Mucosa of gallbladder (tissue), 1 donor: ENCODE measurements at places on chromosomes 6 and 20.

DNA sequence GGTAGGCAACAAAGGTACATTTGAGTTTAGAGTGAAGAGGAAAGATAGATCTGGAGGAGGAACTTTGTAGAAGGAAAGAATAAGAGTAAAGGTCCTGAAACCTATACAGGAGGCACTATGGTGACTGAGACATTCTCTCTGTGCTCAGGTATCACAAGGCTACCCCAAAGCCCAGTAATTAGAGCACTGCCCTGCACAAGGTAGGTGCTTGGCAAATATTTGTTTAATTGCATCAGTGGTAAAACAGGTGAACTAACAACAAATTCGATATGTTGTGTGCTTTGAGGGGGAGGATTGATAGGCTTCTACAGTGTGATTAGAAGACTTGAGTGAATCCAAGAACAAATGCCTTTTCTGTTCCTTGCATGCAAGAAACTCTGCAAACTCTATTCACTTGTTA lies 6.8 kb upstream of the TSHZ2 start:
- no peak for DNase-seq

DNA sequence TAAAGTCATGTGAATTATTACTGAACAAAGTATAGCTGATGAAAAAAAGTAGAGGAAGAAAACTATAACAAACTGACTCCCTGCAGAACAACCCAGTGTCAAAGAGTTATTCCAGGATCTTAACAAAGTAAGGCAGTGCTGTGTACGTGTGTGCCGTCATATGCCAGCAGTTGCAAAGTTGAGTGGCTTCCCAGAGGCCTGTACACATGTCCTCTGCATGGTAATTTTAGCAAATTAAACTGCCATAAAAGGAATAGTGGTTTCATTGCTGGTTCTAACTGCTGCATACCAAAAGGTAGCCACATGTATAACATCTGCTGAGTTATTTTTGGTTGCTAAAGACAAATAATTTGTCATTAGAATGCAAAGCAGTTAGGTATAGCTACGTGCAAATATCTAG lies 44.8 kb downstream of the RIPOR2 start:
- DNase-seq: no peak

GRCh38 chr6:162055365-162055764 lies 672.2 kb downstream of the PRKN start:
- DNase-seq: no peak

- DNase-seq: no peak
These were observed 27.9 kb upstream of the PLCB4 start for GRCh38 chr20:9040863-9041524.

GRCh38 chr6:5998711-5999687 lies 7.7 kb downstream of the NRN1 start:
- no peak for DNase-seq

DNA sequence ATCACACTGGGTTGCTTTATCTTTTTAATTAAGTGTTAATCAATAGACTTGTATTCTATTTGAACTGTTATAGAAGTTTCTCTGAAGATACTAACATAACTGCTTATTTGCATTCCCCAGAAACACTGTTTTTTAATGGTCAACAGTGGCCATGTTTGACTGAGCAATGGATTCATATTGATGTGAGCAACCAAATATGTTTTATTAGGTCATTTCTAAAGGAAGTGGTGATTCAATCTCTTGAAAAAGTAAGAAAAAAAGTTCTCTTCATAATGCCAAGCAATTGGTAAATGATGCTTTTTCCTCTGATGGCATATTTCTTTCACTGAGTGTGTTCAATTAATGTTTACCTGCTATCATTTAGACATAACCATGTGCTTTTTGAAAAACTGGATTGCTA lies 593.0 kb upstream of the CITED2 start:
- no peak for DNase-seq

- no peak for DNase-seq
These were observed 38.1 kb upstream of the UST start for GRCh38 chr6:148708707-148709106.

DNA sequence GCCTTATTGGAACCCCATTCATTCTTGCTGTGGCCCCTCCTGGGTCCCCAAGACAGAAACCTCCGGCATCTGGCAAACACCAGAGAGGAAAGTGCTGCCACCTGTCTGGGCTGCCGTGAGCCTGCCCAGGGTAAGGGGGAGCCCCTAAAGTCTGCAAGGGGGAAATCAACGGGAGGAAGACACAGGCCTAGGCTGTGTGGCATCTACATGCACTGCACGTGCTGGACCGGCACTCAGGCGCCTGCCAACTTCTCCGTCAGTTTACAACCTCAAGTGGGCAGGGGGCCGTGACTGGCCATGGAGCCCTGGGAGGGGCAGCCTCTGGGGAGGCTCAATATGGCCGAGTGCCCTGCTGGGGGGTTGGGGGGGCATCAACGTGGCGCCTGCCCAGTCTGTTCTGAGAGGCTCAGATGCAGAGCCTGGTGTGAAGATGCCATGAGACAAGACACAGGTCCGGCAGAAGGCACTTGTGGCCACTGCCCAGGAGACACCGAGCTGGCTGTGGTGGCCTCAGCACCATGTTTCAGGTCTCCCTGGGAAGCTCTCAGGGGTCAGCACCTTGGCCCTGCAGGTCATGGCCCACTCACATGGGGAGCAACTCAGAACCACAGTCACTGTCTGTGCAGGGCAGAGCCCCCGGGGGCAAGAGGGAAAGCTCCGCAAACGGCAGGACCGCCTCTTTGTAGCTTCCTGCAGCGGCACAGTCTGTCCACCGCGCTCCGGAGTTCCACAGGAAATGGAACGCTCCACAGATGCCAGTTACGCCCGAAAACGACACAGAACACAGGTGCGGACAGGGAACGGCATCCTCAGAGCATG lies 8.4 kb downstream of the UCKL1 start:
- no peak for DNase-seq

DNA sequence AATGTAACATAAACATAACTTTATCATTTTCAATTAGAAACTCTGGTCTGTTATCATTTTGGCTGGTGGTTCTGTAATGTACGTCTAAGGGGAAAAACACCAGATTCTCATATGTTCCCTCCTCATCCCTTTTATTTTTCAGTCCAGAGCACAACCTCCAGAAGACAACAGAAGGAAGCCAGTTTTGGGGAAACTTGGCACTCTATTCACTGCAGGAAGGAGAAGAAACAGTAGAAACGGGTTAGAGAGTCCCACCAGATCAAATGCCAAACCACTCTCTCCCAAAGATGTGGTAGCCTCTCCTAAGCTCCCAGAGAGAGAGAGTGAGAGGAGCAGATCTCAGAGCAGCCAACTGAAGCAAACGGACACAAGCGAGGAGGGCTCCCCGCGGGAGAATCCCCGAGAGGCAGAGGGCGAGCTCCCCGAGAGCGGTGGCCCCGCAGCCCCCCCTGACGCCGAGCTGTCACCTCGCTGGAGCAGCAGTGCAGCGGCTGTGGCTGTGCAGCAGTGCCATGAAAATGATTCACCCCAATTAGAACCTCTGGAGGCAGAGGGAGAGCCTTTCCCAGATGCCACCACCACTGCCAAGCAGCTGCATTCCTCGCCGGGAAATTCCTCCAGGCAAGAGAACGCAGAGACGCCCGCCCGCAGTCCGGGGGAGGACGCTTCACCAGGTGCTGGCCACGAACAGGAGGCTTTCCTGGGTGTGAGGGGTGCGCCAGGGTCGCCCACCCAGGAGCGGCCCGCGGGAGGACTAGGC lies 117.8 kb downstream of the RTN4IP1 start:
- no peak for DNase-seq

DNA sequence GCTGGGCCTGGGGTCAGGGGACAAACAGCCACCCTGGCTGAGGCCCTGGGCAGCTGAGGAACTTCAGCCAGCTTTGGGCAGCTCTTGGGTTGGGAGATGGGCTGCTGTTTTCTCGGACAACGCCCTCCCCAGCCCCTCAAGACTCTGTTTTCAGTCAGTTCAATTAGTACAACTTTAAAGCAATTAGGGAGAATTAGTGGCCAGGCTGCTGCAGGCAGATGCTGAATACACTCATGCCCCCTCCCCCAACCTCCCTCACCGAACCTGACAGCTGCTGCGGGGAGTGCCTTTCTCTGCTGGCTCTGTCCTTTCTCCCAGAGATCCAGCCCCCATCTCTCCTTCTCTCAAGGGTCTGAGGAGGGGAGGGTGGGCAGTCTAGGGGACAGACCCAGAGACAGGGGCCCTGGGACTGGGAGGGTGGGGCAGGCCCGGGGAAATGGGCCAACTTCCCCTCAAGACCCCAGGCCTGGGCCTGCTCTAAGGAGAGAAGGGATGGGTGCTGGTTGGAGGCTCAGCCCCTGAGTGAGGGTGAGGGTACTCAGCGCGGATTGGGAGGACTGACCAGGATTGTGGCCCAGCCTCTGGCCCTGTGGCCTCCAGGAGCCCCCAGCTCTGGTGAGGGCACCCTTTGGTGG lies 17.8 kb upstream of the MYT1 start:
- DNase-seq: no peak

DNA sequence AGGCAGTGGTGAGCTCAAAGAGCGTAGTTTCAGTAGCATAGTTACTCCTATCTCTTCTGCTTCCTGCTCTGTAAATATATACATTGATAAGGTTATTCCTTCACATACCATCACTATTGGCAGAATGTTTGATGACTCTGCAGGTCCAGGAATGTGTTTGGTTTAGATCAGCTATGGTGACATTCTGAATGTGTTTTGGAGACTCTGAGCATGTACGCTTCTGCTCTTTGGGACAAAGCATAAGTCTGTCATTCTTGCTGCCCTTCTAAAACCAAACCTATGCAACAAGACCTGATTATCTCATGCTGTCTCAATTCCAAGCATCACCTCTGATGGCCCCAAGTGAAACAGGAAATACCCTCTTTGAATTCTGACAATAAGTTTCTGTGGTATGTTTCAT lies 1074.3 kb downstream of the KIF16B start:
- DNase-seq: no peak

DNA sequence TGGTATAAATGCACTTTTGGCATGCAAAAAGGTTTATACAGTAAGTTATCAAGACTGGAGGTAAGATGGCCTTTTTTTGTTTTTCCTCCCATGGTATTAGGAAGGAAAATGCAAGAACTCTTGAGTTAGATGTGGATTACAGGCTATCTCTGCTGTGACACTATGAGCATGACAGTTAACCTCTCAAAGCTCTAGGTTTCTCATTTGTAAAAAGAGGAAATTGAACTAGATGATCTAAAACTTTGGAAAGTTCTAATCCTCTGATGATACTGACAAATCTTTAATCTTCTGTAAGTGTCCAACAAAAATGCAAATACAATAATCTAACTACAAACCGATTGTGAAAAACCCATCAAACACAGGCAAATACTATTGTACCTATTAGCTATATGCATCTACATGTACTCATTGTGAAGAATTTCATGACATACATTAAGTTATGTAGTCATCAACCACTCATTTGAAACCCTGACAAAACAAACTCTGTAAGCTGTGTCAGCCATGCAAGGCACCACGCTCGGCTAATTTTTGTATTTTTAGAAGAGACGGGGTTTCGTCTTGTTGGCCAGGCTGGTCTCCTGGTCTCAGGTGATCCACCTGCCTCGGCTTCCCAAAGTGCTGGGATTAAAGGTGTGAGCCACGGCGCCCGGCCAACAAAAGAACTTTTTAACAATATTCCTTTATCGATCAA lies 4.2 kb downstream of the CDK19 start:
- DNase-seq: no peak

- DNase-seq: peak; percentile 34
These were observed 49.5 kb downstream of the TOX2 start for GRCh38 chr20:43963872-43964791.

GRCh38 chr6:67802771-67803170 lies 832.3 kb upstream of the ADGRB3 start:
- no peak for DNase-seq

DNA sequence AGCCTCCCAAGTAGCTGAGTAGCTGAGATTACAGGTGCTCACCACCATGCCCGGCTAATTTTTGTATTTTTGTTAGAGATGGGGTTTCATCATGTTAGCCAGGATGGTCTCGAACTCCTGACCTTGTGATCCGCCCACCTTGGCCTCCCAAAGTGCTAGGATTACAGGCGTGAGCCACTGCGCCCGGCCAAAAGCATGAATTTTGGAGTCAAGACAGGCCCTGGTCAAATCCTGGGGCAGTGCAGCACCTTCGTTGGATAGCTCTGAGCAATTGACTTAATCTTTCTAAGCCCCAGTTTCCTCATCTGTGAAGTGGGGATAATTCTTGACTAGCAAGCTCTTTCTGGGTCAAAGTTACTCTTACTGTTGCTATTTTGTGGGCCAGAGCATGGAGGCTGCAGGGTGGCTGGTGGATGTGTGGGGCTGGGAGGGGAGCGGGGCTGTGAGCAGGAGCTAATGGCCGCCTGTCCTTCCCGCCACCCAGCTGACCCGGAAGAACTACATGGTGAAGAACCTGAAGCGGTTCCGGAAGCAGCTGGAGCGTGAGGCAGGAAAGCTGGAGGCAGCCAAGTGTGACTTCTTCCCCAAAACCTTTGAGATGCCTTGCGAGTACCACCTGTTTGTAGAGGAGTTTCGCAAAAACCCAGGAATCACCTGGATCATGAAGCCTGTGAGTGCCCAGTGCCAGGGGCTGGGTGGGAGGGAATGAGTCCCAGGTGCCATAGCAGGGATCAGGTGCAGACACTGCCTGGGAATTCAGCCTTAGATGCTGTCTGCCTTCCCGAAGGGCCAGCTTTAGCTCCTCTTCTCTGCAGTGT lies 39.0 kb downstream of the TTLL9 start:
- DNase-seq: no peak

DNA sequence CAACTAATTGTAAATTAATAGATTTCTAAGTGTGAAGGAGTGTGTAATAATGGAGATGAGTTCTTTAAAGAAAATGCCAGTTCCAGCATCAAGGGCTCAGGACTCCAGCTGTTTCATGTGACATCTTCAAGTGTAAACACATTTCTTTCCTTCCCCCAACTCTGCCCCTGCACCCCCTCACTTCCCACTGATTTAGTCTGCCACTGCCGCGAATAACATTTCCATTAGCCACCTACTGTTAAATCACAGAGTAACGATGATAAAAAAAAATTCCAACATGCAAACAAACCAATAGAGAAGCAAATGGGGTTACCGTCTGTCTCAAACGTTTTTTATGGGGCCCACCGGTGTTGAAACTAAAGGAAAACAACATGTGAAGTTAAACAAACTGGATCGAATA lies 414.3 kb downstream of the SAMD5 start:
- DNase-seq: no peak

DNA sequence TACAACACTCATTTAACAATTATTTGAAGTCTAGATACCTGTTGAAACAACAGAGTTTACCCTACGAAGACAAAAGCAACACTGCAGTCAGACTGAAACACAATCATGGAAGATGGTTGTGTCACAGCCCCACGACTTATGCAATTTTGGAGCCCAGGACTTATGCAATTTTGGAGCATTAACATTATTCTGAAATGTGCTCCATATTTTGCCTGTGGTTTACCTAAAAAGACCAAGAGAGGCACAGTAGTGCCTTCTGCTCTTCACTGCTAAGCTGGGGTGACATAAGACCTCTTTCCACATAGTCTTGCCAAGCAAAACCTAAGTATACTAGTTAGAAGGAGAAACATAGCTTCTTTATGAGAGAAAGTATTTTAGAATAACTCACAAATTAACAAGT lies 216.5 kb downstream of the PTPRK start:
- no peak for DNase-seq

DNA sequence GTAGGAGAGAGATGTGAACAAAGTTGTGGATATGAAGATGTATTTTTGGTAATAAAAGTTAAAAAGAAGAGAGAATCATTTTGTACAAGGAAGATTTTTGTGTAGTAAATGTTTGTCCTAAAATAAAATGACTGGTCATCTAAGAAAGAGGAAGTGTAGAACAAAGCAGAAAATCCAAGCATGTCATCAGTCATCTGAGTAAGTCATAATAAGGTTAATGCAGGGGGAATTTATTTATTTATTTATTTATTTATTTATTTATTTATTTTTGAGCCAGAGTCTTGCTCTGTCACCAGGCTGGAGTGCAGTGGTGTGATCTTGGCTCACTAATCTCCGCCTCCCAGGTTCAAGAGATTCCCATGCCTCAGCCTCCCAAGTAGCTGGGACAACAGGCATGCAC lies 15.7 kb upstream of the CGA start:
- DNase-seq: no peak
